Inflammatory macrophage (primary cell): ENCODE measurements at places on chromosomes 5 and 9.

GRCh38 chr5:52452098-52452497, 335.6 kb upstream of the ITGA1 start:
- no peak for DNase-seq

DNA sequence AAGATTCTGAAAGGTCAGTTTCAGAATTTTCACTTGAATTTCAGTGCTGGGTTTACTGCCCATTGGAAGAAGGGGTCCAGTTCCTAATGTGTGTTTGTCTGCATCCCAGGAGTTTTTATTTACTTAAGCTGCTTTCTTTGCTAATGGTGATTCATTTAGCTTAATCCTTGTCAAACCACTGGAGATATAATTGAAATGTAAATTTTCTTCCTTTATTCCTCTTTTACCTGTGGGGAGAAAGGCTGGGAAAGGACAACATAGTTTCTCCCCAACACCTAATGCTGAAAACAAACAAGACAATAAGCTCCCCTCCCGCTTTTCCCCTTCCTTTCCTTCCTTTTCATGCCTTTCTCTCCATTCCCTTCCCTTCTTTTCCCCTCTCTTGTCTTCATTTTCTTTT, 185.8 kb downstream of the KCTD16 start:
- DNase-seq, result no peak

- peak; percentile 60 for DNase-seq
Measured at GRCh38 chr5:138955013-138955660, 80.0 kb upstream of the LRRTM2 start.

DNA sequence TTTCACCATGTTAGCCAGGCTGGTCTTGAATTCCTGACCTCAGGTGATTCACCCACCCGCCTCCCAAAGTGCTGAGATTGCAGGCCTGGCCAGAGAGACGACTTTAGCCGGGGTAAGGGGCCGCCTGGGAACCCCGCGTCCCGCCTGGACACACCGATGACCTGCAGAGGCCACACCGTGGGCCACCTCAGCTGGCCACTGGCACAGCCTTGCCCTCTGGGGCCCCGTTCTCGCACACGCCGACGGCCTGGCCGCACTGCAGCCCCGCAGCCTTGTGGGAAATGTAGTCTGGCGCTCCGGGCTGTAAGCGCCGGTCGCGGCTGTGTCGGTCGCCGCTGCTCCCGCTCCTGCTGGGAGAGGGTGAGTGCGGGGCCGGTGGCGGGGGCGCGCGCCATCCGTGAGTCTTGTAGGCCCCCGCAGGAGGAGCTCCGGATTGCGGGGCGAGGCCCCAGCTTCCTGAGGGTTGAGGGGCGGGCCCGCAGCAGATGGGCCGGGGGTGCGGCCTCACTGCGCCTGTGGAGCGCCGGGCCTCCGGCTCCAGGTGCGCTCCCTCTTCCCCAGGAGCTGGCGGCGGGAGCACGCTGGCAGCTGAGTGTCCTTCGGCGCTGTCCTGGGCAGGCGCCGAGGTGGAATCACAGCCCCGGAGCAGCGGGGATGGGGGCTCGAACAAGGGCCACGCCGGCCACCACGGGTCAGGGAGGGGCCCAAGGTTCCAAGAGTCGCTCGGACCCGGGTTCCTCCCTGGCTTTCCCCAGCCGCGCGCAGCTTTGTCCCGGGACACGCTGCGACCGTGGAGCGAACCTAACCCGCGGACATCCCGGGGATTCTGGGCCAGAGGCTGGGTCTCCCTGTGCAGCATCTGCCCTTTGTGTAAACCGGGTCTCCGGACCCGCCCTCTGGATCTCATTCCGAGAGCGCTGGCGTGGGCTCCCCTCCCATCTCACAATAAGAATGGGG, at the start of gene ZFP2:
ZFP2 (plus strand) TSS at position 299 of the 957 bp plus-strand sequence. CDS start 35,401 bp downstream, outside the sequence.
- DNase-seq, result peak; percentile 21

GRCh38 chr9:113261917-113262671, 13.3 kb downstream of the CDC26 start:
- no peak for DNase-seq

GRCh38 chr5:148998174-148998797, 64.6 kb downstream of the SH3TC2 start:
- DNase-seq, result peak; percentile 83
